Peyer's patch (tissue), 4 donors: ENCODE measurements at places on chromosomes 3 and 15. TPM values are rescaled to one million over a fixed set of nuclear protein-coding genes. Genes with fewer than 3 reads are reported as not detected.
A peak's percentile ranks its signal among the peaks of the same experiment; 100 is the strongest.

Gene SLC12A1
- total RNA-seq = not detected

Gene GPR149
- not detected for total RNA-seq

Gene HCLS1
- 20.7 TPM for total RNA-seq

Gene ABI3BP
- total RNA-seq = 33.2 TPM

Gene SUMF1
- 15.7 TPM for total RNA-seq

Gene CPNE9
- total RNA-seq = not detected

- no peak overlapping the region for H3K4me3 ChIP-seq
- no peaks in the 10 kb centered on the region for H3K36me3 ChIP-seq
- H3K27me3 ChIP-seq = no peaks in the 10 kb centered on the region
- H3K27ac ChIP-seq = no peak overlapping the region
- no peaks in the 10 kb centered on the region for H3K4me1 ChIP-seq
Observed at GRCh38 chr3:354432-354831, 157.9 kb downstream of the CHL1 start.

DNA sequence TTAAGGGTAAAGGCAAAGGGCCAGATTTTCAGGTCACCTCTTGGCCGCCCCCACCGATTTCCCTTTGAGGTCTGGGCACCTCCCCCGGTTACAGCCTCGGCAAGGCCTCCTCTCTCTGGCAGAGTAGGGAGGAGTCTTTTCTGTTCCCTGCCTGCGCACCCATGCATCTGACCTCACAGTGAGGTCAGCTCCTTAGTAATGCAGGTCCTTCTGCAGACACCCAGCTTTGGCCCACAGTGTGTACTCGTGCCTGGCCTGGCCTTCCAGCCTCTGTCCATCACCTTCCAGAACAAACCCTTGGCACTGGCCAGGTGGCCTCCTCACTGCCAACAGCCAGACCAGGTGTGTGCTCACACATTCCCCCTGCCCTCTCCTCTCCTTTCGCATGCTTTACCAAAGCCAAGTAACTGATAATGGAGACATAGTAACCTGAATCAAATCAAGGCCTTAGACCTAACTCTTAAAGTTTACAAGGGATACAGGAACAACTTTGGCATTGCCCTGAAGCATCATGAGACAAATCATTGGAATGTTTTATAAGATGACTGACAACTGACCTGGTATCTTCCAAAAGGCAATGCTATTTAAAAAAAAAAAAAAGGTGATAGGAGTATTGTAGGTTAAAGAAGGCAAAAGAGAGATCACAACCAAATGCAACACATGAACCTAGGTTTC lies 61.3 kb downstream of the CORO2B start:
- no peaks in the 10 kb centered on the region for H3K36me3 ChIP-seq
- H3K27me3 ChIP-seq = no peaks in the 10 kb centered on the region
- no peak overlapping the region for H3K27ac ChIP-seq
- H3K4me3 ChIP-seq = no peak overlapping the region
- no peak for DNase-seq
- H3K4me1 ChIP-seq = no peaks in the 10 kb centered on the region

DNA sequence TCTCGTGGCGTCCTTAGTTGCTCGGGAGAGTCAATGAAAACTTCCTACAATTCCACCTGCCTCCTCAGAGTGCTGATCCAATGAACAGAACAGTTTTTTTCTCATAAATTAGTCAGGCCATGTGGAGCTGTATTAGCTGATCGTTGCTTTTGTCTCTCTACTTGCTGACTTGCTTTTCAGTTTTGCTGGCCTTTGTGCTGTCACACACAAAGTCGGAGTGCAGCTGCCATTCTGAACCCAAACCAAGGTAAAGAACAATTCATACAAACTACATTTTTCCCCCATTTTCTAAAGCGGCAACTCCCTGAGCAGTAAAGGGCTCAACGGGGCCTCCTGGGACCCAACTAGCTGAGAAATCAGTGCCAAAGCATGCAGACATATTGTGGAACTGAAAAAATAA lies 43.1 kb downstream of the MEIS2 start:
- no peak overlapping the region for H3K27ac ChIP-seq
- H3K27me3 ChIP-seq = no peaks in the 10 kb centered on the region
- H3K4me3 ChIP-seq = no peak overlapping the region
- no peaks in the 10 kb centered on the region for H3K4me1 ChIP-seq
- H3K36me3 ChIP-seq = no peaks in the 10 kb centered on the region

GRCh38 chr3:138493804-138494606 lies 59.6 kb downstream of the ESYT3 start:
- H3K27ac ChIP-seq = no peak overlapping the region
- H3K4me1 ChIP-seq = no peaks in the 10 kb centered on the region
- DNase-seq = no peak
- no peaks in the 10 kb centered on the region for H3K36me3 ChIP-seq
- H3K27me3 ChIP-seq = no peaks in the 10 kb centered on the region
- no peak overlapping the region for H3K4me3 ChIP-seq

- H3K36me3 ChIP-seq = no peaks in the 10 kb centered on the region
- no peak for DNase-seq
- H3K27me3 ChIP-seq = no peaks in the 10 kb centered on the region
- H3K27ac ChIP-seq = no peak overlapping the region
- H3K4me1 ChIP-seq = no peaks in the 10 kb centered on the region
- H3K4me3 ChIP-seq = no peak overlapping the region
Observed at GRCh38 chr3:13303410-13303809, 116.7 kb downstream of the NUP210 start.

DNA sequence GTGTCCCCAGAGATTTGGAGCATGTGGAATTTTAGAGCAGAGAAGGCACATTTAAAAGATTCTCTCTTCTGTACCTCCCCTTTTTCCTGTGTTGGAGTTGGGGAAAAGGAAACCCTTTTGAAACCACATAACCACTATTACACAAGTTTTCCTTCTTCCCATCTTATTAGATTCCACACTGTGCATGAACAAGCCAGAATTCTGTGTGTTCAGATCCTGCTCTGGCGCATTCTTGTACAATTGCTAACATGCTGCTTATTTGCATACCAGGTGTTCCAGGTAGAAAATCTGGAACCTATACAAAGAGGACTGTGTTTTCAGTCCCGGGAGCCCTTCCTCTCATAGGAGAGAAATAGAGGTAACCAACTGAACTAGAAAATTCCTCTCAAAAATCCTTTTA lies 2.6 kb upstream of the CIB2 start:
- peak; percentile 6 for DNase-seq
- no peak overlapping the region for H3K4me3 ChIP-seq

DNA sequence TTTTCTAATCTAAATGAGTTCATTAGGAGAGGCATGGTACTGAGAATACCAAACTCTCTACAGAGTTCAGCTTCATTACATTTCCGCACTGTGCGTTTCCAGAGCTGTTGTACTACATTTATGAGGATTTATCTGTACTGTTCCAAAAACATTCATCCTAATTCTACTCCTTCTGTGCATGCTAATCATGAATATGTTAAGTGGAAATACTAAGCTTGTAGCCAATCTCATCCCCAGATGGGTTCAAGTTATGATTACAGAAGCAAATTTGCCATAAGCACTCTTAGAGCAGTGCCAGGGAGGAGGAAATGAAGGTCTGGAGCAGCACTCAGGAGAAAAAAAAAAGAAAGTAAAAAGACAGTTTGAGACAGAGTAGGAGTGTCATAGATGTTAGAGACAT lies 544.3 kb downstream of the GBE1 start:
- no peak for DNase-seq
- no peaks in the 10 kb centered on the region for H3K4me1 ChIP-seq
- no peaks in the 10 kb centered on the region for H3K36me3 ChIP-seq

- no peak overlapping the region for H3K4me3 ChIP-seq
- H3K27ac ChIP-seq = no peak overlapping the region
- no peak for DNase-seq
- H3K36me3 ChIP-seq = no peaks in the 10 kb centered on the region
Observed at GRCh38 chr3:156978481-156978961, 152.4 kb downstream of the LEKR1 start.

- DNase-seq = no peak
- no peak overlapping the region for H3K27ac ChIP-seq
- H3K27me3 ChIP-seq = no peaks in the 10 kb centered on the region
- no peaks in the 10 kb centered on the region for H3K4me1 ChIP-seq
- no peaks in the 10 kb centered on the region for H3K36me3 ChIP-seq
Observed at GRCh38 chr3:46122091-46122490, 86.0 kb downstream of the CCR1 start.

- H3K4me1 ChIP-seq = no peaks in the 10 kb centered on the region
- H3K27me3 ChIP-seq = no peaks in the 10 kb centered on the region
- H3K36me3 ChIP-seq = no peaks in the 10 kb centered on the region
- H3K27ac ChIP-seq = no peak overlapping the region
- no peak overlapping the region for H3K4me3 ChIP-seq
Observed at GRCh38 chr3:54703923-54704322, 223.9 kb downstream of the LRTM1 start.

- DNase-seq = no peak
- no peak overlapping the region for H3K27ac ChIP-seq
- no peaks in the 10 kb centered on the region for H3K4me1 ChIP-seq
- no peaks in the 10 kb centered on the region for H3K36me3 ChIP-seq
- H3K4me3 ChIP-seq = no peak overlapping the region
Observed at GRCh38 chr3:127211118-127212060, 18.5 kb downstream of the PRR23E start.

- peak within 1 kb of the TSS; percentile 97 for H3K27ac ChIP-seq
- H3K36me3 ChIP-seq = no peaks in the 10 kb centered on the region
- DNase-seq = peak; percentile 98
Observed at GRCh38 chr3:49120438-49121131, at the start of gene USP19. Gene USP19, minus strand, starts transcription at chr3:49120823. Its CDS starts 1,678 bp downstream, at chr3:49119145.
